Stimulated activated CD8-positive, alpha-beta memory T cell treated with anti-CD3 and anti-CD28 coated beads, Interleukin-4, amount 100 ng/mL, for 4 hours (primary cell): ENCODE measurements at places on chromosomes 4 and X.

GRCh38 chrX:136822337-136823095, 41.8 kb upstream of the ARHGEF6 start:
- no peak for DNase-seq

- no peak for DNase-seq
Measured at GRCh38 chrX:103151799-103152198, 58.9 kb upstream of the NXF3 start.

- no peak for DNase-seq
Measured at GRCh38 chrX:2526390-2526789, 25.6 kb upstream of the DHRSX start.

DNA sequence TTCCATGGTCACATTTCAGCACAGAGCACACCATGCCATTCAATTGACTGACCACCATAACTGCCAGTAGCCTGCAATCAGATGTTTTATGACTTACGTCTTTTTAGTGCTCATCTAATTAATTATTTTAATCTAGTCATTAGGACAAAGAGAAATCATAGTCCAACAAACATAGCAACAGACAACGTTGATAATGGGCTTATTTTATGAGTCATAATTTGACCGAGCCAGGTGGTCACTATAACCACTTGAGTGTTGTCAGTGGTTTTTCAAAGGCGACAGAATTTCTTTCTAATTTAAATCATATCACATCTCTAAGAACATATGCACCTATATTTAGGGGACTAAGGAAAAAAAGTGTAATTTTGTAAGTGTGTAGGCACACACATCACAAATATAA, 1.9 kb downstream of the SEC24D start:
- no peak for DNase-seq

DNA sequence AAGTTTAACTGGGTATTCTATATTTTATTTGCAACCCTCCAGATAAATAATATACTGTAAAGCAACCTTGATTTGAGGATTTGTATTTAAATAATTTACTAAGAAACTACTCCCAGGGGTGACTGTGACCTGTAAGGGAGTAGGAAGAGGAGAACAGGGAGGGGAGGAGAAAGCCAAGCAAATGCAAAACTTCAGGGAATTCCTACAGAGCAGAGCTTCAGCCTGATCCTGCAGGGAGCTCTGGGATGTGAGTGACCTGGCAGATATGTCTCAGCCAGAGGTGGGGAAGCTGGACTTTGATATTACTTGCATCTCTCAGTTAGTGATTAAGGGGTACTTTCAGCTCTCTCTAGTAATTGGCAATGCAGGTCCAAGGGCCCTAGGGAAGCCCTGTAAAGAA, 302.0 kb downstream of the FRMPD4 start:
- DNase-seq = no peak

- no peak for DNase-seq
Measured at GRCh38 chrX:17592117-17592516, 145.2 kb upstream of the SCML1 start.

GRCh38 chr4:16443504-16444088, 217.3 kb upstream of the TAPT1 start:
- DNase-seq = no peak

GRCh38 chr4:79576429-79576753, 168.4 kb upstream of the GK2 start:
- no peak for DNase-seq
